ENCODE measurements at places on chromosomes 2 and 18. TPM values are rescaled to one million over a fixed set of nuclear protein-coding genes. Genes with fewer than 3 reads are reported as not detected.

DNA sequence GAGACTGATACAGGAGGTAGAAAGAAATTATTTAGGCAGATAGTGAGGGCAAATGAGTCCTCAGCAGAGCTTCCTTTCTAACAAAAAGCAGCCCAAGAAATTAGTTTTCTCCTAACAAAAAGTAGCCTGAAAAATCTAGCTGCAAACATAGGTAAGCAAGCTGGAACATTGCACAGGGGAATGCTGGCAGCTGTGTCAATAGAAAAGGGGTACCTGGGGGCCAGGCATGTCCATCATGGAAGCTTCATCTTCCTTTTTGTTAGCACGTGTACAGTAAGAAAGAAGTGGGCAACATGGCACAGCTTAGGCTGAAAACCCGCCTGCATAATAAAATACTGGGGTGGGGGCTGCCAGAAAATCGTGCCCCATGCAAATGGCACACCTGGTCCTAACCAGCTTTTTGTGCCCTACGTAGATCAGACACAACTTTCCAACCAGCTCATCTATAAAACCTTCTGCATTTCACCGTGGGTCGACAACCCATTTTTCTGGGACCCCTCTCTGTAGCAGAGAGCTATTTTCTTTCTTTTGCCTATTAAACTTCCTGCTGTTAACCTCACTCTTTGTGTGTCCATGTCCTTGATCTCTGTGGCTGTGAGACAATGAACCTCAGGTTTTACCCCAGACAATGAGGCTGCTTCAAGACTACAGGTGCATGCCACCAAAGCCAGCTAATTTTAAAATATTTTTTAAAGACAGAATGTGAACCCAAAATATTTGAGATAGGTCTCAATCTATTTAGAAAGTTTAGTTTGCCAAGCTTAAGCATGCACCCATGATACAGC, 6.6 kb upstream of the MTHFD2 start:
- no peak for DNase-seq

DNA sequence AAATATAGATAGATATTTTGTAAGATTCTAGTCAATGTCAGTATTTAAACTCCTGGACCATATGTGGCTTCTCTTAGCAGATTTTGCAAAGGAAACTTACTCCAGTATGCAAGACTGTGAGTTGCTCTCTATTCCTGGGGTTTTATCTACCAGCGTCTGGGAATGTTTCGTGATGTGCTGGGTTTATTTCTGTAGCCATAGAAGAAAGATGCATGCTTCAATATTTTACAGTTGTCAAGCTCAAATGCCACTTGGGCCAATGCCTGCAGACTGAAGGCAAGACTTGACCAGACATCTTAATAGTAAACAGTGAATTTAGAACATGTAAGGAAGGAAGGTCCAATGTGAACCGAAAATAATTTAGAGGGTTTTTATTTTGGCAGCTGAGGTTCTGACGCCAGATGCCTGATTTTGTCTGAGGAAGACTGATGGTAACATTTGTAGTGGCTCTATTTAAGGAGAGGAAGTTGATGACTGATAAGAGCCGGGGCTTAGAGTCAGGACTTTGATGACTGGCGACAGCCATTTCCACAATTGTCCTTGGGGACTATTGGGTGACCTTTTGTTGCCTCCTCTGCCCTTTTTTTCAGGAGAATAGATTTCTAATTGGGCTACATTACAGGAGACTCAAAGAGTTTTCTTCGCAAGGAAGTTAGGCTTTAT, 154.3 kb downstream of the RAPGEF4 start:
- DNase-seq: no peak

- DNase-seq: no peak
Measured at GRCh38 chr2:203756161-203756560, 49.7 kb downstream of the CD28 start.

DNA sequence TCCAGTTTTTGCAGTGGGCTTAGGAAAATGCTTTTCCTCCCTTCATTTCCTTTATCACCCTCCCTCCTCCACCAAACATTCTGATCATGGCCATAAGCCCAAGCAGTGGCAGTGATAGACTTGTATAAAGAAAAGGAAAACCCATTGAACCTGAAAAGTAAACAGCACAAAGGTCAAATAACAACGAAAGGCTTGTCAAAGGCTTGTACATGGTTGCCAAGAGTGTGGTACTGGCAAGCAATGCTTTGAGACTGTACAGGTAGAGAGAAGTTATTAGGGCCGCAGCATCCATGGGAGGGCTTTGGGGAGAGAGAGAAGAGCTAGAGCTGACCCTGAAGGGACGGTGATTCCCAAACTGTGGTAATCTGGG, 2.1 kb upstream of the VWA3B start:
- DNase-seq: no peak

DNA sequence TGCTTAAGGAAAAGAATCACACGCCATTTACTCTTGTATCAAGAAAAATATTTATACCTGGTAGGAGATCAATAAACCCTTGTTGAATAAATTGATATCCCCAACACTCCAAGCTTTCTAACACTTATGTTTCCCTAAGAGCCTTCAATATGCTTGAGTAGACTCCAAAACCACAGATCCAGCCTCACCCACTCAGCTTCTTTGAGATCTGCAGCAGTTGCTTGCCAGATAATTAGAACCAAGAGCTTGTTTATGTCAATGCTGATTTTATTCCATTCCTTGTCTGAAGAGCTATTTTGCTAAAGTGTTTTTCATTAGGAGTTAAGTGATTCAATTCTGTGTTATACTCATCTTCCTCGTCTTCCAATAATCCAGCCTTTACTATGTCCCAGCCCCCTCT, 26.3 kb upstream of the CRIM1 start:
- DNase-seq: no peak

DNA sequence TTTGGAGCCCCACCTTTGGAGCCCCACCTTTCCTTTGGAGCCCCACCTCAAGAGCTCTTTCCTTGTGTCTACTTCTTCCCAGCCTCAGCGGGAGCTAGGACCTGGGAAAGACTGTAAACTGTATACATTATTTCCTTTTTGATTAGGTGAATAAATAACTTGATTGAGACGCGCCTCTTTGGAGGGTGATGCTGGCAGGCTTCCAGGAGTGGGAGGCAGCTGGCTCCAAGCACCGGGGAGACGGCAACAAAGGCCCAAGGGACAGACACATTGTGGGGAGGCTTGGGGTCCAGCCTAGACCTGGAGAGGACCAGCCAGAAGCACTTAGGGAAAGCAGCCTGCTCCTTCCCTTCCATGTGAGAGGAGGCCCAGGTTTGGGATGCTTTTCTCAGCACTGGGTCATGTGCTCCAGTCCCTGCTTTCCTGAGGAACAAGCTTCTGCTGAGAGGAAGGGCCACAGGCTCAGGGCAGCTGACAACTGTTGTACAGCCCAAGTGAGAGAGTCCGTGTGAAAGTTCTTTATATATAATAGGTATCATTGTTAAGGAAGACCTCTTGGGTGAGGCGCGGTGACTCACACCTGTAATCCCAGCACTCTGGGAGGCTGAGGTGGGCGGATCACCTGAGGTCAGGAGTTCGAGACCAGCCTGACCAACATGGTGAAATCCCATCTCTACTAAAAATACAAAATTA, 297.2 kb upstream of the SLC14A2 start:
- DNase-seq: no peak

DNA sequence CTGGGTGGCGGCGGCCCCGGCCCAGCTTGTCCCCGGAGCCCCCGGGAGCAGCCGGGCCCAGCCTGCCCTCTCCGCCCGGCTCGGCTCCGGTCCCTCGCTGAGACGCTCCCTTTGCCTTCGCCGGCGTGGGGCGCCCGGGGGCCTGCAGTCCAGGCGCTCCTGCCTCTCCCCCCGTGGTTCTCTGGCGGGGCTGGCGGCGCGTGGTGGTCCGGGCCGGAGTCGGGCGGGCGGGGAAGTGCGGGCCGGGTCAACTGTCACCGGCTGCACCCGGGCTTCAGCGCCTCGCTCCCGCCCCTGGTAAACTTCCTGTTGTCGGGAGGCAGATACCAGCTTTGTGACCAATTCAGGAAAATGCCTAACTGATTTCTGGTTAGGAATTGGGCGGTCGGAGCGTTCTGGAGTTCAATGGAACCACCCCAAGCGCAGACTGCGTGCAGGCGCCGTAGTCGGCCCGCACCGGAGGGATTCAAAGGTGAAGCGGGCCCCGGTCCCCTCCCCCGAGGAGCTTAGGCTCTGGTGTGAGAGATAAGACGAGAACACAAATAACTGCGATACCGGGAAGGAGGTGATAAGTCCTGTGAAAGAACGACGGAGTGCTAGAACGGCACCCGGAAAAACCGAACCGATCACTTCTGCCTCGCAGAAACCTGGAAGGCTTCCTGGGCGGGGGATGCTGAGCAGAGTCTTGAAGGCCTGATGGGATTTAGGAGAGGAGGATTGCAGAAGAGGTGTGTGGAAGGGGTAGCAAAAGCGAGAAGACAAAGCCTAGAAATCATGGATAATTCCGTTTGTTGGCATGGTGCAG, 891 bp downstream of the CAB39 start:
- DNase-seq: peak; percentile 21

The TWIST2 gene
- 32.3 TPM for total RNA-seq

- no peak for DNase-seq
Measured at GRCh38 chr2:173599821-173600359, 245.2 kb downstream of the CDCA7 start.

- no peak for DNase-seq
Measured at GRCh38 chr2:120832296-120833070, 96.8 kb downstream of the GLI2 start.

DNA sequence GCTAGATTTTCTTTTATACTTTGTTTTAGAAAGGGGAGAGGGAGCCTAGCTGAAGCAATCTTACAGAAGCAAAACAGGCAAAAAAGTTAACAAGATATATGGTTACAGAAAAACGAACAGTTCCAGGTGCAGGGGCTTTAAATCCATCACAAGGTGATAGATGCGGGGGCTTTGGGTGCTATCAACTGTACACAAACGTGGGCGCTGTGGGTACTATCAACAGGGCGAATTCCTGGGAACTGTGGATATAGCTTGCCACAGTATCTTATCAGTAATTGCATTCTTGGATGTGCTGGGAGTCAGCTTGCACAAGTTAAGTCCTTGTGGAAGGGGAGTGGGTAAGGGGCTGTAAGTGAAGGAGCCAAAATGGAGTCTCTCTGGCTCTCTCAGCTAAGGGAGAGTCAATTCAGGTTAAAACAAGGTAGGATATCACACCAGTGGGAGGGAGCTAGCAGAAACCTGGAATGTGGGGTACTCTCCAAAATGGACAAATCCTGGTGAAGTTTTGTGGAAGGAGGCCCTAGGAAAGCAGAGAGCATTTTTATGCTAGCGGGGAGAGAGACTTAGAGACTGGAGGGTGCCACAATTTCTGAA, 325.8 kb upstream of the SPHKAP start:
- no peak for DNase-seq
